ENCODE measurements at places on chromosomes 12 and 14.

GRCh38 chr12:111748151-111748672 is 18.5 kb upstream of the ALDH2 start:
- no peak for DNase-seq

DNA sequence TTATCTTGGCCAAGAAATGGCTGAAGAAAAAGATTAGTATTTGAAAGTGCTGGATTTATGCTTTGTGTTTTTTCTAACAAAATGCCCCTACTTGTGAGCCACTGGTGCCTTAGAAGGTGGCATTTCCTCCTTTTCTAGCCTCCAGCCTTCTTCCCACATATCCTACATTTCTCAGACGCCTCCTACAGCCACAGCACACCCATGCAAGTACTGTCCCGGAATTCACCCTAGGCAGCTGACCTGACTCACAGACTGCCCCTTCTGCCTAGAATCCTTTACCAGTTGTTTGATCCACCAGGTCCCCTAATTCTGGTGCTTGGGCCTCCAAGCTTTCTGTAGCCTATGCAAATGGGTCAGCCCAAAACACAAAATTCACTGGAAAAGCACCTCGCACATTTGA is 166.0 kb downstream of the FOXN3 start:
- no peak for DNase-seq

- no peak for DNase-seq
Observed at GRCh38 chr14:58584383-58584782, 53.4 kb upstream of the DACT1 start.

DNA sequence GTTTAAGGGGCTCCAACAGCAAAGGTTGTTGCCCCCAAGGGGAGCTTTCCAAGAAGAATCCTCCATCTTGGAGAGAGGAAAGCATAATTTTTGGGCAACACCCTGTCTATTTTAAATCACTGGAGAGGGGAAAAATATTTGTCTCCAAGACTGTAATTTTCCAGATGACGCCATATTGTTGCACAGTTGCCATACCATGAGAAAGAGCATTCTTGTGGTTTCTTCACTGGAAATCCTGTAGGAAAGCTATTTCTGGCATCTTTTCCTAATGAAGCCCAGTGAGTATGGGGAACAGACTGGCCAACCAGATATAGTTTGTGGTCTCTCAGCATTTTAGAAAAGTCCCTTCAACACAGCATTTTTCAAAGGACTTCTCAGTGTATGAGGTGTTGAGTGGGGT is 88.1 kb upstream of the MANSC4 start:
- DNase-seq = no peak

GRCh38 chr14:51424561-51425251 is 184.7 kb downstream of the TMX1 start:
- no peak for DNase-seq

- DNase-seq = no peak
Observed at GRCh38 chr14:89302396-89302950, 114.6 kb downstream of the FOXN3 start.

DNA sequence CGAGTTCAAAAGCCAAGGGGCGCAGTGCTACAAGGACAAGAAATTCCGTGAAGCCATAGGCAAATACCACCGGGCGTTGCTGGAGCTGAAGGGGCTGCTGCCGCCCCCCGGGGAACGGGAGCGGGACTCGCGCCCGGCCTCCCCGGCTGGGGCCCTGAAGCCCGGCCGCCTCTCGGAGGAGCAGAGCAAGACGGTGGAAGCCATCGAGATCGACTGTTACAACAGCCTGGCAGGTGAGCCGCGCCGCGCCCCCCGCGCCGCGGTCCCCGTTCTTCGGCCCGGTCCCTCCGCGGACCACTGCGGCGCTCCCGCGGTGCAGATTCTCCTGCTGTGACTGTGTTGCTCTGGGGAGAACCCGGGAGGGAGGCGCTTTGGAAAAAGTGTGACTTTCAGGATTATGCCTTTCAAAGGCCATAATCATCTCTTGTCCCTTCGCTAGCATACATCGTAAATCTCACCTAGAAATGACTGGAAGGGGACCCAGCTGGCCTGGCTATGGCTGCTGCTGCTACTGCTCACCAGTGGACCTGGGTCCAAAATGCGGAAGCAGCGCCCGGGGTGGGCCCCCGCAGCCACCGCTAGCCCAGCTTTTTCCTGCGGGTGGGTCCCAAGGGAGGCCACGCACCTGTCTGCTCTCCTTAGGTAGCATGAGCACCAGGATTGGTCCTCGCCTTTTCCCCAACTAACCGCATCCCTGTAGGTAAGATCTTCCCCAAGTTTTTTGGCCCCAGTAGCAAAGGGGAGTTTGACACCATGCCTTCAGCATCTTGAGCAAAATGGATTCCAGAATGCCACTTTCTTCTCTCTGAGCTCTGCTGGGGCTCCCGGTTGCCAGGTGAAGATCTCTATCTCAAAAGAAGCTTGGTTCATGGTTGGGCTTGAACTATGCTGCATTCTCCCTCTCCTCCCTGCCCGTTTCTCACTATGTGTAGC is 853 bp downstream of the TTC9 start:
- no peak for DNase-seq

DNA sequence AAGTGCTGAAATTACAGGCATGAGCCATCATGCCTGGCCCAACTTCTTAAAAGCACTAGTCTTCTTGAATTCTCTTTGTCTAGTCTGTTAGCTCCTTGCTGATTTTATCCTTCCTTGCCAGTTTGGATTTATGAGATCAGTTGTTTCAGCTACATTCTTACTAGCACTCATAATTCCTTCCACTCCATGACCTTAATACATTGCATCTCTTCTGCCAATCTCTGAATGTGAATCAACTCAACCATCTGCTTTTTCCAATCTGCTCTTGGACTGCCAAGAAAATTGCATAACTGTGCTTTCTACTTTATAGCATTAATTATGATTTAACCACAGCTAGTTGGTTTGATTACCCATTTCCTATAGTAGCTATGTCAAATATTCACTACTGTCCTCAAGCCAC is 14.9 kb upstream of the HEATR5A start:
- no peak for DNase-seq

DNA sequence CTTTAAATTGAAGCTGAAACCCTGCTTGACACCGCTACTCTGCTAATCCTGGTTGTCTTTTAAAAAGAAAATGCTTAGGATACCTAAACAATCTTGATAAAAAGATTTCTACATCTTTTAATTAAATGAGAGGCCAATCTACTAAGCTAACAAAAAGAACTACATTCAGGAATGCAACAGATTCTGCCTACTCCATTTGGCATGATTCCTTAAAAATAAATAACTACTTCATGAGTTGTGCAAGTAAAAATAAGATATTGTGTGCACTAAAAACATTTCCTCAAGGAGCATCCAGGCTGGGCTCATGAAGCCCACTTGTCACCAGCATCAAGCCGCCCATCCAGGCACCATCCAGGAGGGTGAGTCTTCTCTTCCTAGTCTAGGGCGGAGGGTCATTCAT is 197.5 kb downstream of the PAX9 start:
- DNase-seq = no peak

Data from activated T-helper 1 cell treated with Interleukin-2 at 50 U/mL for 16 hours (primary cell).